ENCODE measurements at places on chromosomes 7 and 10.

- no peak for DNase-seq
Observed at GRCh38 chr7:121062671-121063279, 74.3 kb downstream of the CPED1 start.

GRCh38 chr10:94456942-94457341 lies 54.6 kb downstream of the TBC1D12 start:
- DNase-seq, result no peak

GRCh38 chr7:156128496-156128895 lies 316.2 kb upstream of the SHH start:
- no peak for DNase-seq

- DNase-seq, result no peak
Observed at GRCh38 chr10:108000365-108000764, 835.9 kb upstream of the SORCS1 start.

DNA sequence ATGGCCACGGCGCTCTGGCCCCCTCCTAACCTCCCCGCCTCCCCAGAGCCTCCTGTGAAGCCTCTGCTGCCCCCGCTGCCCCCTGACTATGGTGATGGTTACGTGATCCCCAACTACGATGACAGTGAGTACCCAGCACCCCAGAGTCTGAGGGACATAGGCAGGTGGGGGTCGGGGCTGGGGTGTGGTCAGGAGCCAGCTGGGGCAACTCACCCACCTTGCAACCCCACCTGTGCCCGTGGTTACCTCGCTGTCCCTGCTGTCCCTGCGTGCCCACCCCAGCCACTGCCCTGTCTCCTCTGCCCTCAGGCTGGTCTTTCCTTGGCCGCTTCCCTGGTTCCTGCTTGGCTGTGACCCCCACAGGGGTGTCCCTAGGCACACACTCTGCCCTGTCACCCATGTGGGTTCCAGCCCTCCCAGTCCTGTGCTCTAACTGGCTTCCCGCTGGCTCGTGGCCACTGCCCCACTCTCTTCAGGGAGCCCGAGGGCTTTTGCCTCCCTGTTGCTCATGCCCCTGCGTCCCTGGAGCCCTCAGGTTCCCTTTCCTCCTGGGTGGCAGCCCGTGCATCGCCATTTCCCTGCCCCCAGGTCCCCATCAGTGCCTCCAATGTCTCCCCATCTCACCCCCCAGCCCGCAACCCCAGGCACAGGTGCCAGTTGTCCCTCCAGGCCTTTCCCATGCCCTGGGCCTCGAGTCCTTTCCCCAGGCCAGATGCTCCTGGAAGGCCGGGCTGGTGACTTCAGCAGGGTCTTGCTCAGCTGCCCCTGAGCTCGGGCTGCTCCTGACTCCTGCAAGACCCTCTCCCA lies 4.0 kb downstream of the AEBP1 start:
- no peak for DNase-seq

- no peak for DNase-seq
Observed at GRCh38 chr7:106258789-106259188, 26.0 kb downstream of the NAMPT start.
